Fibroblast of skin of left quadriceps (primary cell): ENCODE measurements at places on chromosomes 16 and 17.

GRCh38 chr17:65595071-65595656, 33.7 kb upstream of the AXIN2 start:
- no peak for DNase-seq

DNA sequence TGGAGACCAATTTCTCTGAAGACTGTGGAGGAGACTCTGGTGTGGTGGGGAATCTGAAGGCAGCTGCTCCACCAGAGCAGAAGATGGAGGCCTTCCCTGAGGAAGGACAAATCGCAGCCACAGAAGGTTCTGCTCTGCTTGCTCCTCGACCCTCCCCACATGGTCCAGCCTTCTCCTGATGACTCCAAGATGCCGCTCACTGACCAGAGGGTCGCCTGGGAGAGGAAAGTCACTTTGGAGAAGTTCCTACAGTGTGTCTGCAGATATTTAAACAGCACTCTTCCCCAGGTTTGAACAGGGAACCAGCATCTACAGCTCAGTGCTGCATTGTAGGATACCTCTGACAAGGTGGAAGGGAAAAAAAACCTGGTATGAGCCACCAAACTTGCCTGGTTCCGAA, 21.0 kb upstream of the SUPT4H1 start:
- DNase-seq, result no peak

DNA sequence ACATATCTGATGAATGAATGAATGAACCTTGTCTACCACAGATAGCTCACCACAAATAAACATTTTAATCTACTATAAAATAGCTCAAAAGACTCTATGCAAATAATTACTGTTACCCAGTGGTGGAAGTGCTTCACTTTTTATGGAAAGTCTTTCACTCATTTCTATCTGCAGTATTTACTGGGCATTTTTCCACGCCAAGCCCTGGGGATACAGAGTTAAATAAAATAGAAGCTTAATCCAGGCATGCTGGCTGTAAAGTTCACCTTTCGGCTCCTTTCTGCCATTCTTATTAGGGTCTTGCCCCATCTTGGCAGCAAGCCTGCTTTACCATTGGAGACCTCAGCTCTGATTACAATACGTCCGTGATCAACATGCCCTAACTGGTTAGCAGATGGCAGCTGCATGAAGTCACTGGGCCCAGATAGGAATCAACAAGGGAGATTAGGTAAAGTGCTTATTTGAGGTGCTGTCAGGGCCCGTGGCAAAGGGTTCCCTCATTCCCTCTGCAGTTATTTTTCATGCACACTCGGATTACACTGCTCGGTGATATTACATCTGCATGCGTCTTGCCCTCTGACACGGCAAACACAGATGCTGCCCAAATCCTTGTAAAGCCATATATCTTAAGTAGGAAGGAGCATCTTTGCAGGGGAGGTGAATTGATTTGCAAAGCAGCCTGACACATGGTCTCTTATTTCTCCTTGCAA, 648.9 kb downstream of the WWOX start:
- DNase-seq, result no peak

- no peak for DNase-seq
Observed at GRCh38 chr16:85636234-85636812, 23.2 kb downstream of the GSE1 start.

- no peak for DNase-seq
Observed at GRCh38 chr16:23064639-23065038, 84.6 kb downstream of the USP31 start.

GRCh38 chr17:5249615-5250014, 15.0 kb upstream of the SCIMP start:
- DNase-seq, result peak; percentile 60

DNA sequence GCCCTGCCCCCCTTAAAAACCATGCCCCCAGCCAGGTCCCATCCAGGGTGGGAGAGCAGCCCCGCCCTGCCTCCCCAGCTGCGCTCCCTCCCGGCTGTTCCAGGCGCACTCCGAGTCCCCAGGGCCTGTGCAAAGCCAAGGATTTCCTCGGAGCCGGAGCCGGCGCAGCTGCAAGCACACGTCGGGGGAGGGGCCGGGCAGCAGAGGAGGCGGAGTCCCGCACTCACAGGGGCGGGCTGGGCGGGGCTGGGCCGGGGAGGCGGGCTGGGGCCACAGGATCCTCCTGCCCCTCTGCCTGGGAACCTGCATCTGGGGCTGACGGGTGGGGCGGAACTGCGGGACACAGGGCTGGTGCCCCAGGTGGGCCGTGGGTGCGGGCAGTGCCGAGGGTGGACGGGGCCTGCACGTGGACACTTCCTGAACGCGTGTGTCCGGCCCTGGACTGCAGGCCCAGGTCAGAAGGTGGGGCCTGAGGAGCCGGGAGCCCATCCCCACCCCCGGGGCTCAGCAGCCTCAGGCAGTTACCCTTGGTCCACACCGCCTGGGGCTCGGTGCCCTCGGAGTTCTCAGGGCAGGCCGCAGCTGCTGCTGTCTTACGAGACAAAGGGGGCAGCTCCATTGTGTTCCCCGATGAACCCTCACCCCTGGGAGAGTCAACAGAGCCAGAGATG, 24.0 kb upstream of the SSTR5 start:
- no peak for DNase-seq

DNA sequence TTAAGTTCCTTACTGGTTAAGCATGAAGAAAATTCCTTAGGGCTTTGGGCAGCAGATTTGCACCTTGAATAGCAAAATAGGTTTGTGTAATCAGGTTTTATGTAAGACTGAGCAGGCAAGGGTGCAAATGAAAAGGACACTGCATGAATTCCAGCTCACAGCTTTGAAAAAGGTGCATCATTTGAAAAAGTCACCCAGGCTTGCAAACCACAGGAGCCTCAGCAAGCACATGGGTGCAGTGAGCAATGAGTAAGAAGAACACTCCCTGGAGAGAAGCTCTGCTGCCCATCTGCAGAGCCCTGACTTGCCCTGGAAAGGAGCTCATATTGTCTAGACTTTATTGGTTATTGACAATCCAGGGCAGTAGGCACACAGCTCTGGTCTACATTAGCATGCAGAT, 165.6 kb upstream of the KCNJ16 start:
- no peak for DNase-seq

GRCh38 chr17:3557768-3558583, at the start of gene TRPV3:
Gene TRPV3 (minus strand): TSS chr17:3557812. CDS start chr17:3554850, 2,962 bp downstream.
- DNase-seq, result no peak

GRCh38 chr16:57377080-57377841, 5.0 kb downstream of the CX3CL1 start:
- DNase-seq, result no peak
